ENCODE measurements at places on chromosomes 3 and 15.
A peak's percentile ranks its signal among the peaks of the same experiment; 100 is the strongest.

GRCh38 chr3:187741403-187742350 is 3.6 kb downstream of the BCL6 start:
- ATAC-seq: peak; percentile 9

GRCh38 chr3:65837604-65838003 is 201.1 kb downstream of the MAGI1 start:
- no peak for ATAC-seq

DNA sequence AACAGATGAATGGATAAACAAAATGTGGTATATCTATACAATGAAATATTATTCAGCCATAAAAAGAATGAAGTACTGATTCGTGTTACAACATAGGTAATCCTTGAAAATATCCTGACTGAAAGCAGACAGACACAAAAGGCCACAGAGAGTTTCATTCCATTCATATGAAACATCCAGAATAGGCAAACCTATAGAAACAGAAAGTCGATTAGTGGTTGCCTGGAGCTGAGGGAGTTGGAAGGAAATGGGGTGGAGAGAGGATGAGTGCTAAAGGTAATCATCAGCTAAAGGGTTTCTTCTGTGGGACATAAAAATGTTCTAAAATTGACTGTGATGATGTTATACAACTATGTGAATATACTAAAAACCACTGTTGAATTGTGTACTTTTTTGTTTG is 22.9 kb downstream of the FOXP1 start:
- no peak for ATAC-seq

- ATAC-seq: no peak
Measured at GRCh38 chr3:77137559-77137958, 97.7 kb downstream of the ROBO2 start.

GRCh38 chr15:82045179-82045891 is 483 bp downstream of the MEX3B start:
- ATAC-seq: peak; percentile 38

GRCh38 chr3:179074656-179075055 is 3.0 kb upstream of the ZMAT3 start:
- no peak for ATAC-seq

- no peak for ATAC-seq
Measured at GRCh38 chr15:63446255-63446654, 58.1 kb upstream of the USP3 start.

DNA sequence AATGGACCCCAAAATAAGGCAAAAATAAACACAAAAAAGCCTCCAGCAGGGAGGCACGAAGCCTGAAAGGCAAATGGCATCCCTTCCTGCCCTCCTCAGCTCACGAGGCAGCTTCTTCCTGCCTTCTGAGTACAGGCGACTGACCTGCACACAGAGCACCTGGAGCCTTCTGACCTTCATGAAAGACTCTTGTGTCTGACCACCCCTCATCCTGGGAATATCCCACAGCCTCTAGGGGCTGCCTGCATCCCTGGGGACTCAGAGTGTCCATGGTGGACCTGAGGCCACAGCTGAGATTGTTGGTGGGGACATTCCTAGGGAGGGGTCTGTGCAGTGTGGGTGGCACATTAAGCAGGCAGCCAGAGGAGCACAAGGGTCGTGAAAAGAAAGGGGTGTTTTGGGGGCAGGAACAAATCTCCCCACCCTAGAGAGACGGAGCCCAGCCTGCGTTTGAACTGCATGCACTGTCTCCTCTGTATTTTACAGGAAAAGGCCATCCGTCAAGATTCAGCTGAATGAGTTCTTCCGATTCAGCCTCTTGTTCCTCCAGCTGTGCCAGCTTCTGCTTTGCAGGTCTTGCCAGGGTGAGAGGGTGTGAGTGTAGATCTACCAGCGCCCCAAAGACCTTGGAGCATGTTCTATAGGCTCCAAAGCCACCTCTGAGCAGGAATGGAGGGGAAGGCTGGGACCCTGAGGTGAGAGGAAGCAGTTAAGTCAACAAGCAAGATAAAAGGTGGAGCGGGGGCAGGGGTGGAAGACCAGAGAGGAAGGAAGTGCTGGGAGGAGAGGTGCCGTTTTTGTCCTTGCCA is 80.4 kb upstream of the MEF2A start:
- ATAC-seq: no peak

GRCh38 chr15:94119298-94119811 is 112.0 kb upstream of the MCTP2 start:
- ATAC-seq: peak; percentile 54

- no peak for ATAC-seq
Measured at GRCh38 chr3:161395115-161396012, 24.0 kb upstream of the SPTSSB start.

GRCh38 chr15:62392376-62392775 is 227.3 kb upstream of the C2CD4B start:
- no peak for ATAC-seq

- ATAC-seq: no peak
Measured at GRCh38 chr15:65512189-65512588, 5.3 kb downstream of the DPP8 start.
